Vagina (tissue), 2 donors: ENCODE measurements at places on chromosomes 13 and 19. TPM values are rescaled to one million over a fixed set of nuclear protein-coding genes. Genes with fewer than 3 reads are reported as not detected.

DNA sequence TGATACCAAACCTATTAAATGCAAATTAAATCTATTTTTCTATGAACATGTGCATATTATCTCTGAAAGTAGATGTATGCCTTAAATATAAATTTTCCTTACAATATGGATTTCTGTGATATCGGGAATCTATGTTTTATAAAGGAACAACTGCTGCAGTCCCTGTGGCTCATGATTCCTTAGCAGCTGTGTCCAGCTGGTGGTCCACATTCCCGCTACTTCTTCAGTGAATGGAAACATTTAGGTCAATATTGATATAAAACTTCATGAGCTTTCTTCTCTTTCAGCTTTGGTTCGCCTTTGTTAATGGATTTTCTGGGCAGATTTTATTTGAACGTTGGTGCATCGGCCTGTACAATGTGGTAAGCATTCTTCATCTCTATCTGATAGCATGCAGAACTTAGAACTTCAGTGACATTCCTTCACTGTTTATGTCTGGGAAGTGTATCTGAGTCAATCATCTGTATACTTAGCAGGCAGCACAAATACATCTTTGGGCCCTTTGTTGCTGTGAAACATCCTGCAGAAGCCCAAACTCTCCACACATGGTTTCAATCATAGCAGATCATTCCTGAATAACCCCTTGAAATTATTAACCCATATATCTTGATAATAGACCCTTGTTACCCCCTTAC lies 223.9 kb downstream of the SHISA2 start:
- no peak for DNase-seq
- no peaks in the 10 kb centered on the region for H3K36me3 ChIP-seq
- H3K27ac ChIP-seq: no peak overlapping the region
- H3K27me3 ChIP-seq: no peaks in the 10 kb centered on the region
- H3K4me1 ChIP-seq: no peaks in the 10 kb centered on the region

GRCh38 chr13:94030415-94031119 lies 448.9 kb downstream of the DCT start:
- H3K4me3 ChIP-seq: no peak overlapping the region
- H3K27ac ChIP-seq: no peak overlapping the region
- no peaks in the 10 kb centered on the region for H3K27me3 ChIP-seq
- DNase-seq: no peak

DNA sequence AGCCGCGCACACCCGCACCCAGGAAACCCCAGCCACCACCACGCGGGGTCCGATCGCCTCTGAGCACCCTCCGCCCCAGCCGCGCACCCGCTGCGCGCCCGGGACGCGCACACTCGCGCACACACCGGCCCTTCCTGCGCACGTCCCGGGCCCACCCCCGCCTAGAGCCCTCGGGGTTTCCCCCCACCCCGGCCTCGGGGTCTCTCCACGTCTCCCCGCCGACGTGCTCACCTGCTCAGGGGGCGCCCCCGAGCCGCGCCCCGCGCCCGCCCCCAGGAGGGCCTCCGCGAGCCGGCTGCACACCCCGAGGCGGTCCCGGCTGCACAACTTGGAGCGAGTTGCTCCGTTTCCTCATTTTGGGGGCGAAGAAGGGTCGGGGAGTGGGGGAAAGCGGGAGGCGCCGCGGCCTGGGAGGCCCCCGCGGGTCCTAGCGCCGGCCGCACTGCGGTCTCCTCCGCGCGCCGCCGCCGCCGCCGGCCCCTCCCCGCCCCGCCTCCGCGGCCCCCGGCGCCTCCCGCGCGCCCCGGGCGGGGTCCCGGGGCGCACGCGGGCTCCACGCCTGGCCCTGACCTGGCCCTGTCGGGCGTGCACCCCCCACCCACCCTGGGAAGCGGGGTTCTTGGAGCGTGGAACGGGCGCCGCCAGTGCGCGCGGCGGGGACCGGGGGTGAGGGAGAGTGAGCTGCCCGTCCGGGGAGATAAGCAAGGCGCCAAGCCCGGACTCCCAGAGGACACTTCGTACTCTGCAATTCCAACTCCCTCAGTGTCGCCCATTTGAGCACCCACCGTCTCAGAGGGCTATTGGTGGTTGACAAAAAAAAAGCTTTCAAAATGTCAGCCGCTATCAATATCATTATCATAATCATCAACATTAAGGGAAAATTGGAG lies at the start of gene MATK:
MATK (minus strand) TSS at position 444 of the 887 bp plus-strand sequence. CDS start 1,246 bp downstream, outside the sequence.
- H3K27me3 ChIP-seq: peaks cover 9% of the 10 kb centered on the region
- peaks cover 10% of the 10 kb centered on the region for H3K4me1 ChIP-seq
- peak within 1 kb of the TSS; percentile 32 for H3K4me3 ChIP-seq
- DNase-seq: no peak

- H3K4me3 ChIP-seq: peak overlapping the region; percentile 97
- H3K4me1 ChIP-seq: peaks cover 35% of the 10 kb centered on the region
- no peaks in the 10 kb centered on the region for H3K27me3 ChIP-seq
- no peak for DNase-seq
Measured at GRCh38 chr19:36215276-36216123, 594 bp downstream of the ZNF146 start.

Gene ZNF723
- not detected for total RNA-seq

Gene SULT2A1
- total RNA-seq: 1.7 TPM

DNA sequence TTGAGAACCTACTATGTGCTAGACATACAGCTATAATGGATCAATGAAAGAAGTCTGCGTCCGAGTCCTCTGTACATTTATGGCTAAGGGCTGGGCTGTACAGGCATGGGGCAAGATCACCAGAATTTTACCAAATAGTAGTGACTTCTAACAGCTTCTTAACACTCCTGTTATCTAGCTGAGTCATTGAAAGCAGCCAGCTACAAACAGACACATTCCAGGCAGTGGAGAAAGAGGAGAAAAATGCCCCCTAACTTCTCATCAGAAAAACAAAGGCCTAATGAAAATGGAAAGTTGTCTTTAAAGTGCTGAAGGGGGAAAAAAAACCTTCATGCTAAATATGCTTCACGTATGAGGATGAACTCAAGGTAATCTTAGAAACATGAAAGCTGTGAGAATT lies 14.3 kb upstream of the ZNF667 start:
- H3K27ac ChIP-seq: no peak overlapping the region
- DNase-seq: no peak
- H3K36me3 ChIP-seq: peaks cover 46% of the 10 kb centered on the region
- no peaks in the 10 kb centered on the region for H3K4me1 ChIP-seq
- no peak overlapping the region for H3K4me3 ChIP-seq

Gene MISP
- total RNA-seq: 0.49 TPM

DNA sequence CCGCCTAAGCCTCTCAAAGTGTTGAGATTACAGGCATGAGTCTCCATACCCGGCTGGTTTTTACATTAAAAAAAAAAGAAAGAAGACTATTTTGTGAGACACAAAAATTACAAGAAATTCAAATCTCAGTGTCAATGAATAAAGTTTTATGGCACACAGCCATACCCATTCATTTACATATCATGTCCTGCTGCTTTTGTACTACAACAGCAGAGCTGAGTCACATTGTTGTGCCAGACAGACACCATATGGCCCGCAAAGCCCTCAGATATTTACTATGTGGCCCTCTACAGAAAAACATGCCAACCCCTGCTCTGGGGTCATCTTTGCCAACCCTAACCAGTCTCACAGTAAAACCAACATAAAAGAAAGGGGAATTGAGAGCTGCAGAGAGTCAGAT lies 5.3 kb downstream of the SMIM7 start:
- DNase-seq: no peak
- peaks cover 57% of the 10 kb centered on the region for H3K36me3 ChIP-seq
- H3K4me3 ChIP-seq: no peak overlapping the region
- no peaks in the 10 kb centered on the region for H3K27me3 ChIP-seq
- peaks cover 33% of the 10 kb centered on the region for H3K4me1 ChIP-seq

- H3K4me1 ChIP-seq: no peaks in the 10 kb centered on the region
- H3K27ac ChIP-seq: no peak overlapping the region
- DNase-seq: no peak
- no peaks in the 10 kb centered on the region for H3K27me3 ChIP-seq
Measured at GRCh38 chr13:32305646-32306045, 9.5 kb downstream of the ZAR1L start.

GRCh38 chr13:109971456-109972090 lies 185.2 kb upstream of the IRS2 start:
- no peaks in the 10 kb centered on the region for H3K36me3 ChIP-seq
- DNase-seq: no peak
- no peaks in the 10 kb centered on the region for H3K4me1 ChIP-seq
- H3K27me3 ChIP-seq: no peaks in the 10 kb centered on the region
- no peak overlapping the region for H3K27ac ChIP-seq

DNA sequence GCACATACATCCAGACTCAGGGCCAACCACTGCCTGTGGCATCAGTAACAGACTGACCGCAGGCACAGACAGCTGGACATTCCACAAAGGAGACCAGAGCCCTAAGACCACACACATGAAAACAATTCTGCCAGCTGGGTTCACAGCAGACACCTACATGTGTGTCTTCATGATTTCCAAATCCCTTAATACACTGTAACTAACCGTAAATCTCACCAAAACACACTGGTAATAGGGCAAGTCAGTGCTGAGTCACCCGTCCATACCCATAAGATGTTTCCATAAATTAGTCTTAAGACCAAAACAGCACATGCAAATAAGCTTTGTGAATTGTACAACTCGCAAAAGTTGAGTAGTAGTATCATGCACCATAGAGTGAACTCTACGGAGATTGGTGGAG lies 65.4 kb downstream of the TUBGCP3 start:
- no peak overlapping the region for H3K27ac ChIP-seq
- no peak for DNase-seq
- H3K27me3 ChIP-seq: no peaks in the 10 kb centered on the region
- H3K4me1 ChIP-seq: no peaks in the 10 kb centered on the region
- H3K36me3 ChIP-seq: peaks cover 38% of the 10 kb centered on the region
